ENCODE measurements at places on chromosomes 2 and 18.

GRCh38 chr2:105856581-105856980 is 111.9 kb downstream of the NCK2 start:
- DNase-seq = no peak

DNA sequence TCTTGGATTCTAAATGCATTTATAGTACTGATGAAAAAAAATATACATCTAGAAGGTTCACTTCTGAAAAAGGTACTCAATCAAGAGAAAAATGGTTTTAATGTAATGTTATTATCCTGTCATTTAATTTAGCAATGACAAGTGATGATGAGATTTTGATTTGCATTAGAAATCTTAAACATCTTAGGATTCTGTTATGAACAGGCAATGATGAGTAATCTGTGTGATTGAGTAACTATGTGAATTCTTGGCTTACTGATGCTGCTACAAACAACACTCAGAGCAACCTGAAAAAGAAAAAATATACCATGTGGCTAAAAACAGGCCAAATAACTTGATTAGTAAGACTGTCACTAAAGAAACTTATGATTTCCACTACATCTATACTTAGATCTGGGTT is 30.1 kb downstream of the RBKS start:
- DNase-seq = no peak

DNA sequence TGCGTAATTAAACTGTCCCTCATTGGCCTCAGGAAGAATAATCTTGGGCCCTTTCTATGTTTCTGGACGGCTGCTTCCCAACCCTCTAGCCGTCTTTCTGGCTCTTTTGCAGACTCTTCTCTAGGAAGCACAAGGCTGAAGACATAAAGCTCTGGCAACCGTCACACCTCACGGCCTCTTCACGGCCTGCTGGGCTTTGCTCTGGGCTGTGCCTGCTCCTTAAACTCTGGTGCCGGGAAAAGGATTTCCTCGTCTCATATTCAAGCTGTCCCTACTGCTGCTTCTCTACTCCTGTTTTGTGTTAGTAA is 36.0 kb upstream of the WIPF1 start:
- DNase-seq = no peak

DNA sequence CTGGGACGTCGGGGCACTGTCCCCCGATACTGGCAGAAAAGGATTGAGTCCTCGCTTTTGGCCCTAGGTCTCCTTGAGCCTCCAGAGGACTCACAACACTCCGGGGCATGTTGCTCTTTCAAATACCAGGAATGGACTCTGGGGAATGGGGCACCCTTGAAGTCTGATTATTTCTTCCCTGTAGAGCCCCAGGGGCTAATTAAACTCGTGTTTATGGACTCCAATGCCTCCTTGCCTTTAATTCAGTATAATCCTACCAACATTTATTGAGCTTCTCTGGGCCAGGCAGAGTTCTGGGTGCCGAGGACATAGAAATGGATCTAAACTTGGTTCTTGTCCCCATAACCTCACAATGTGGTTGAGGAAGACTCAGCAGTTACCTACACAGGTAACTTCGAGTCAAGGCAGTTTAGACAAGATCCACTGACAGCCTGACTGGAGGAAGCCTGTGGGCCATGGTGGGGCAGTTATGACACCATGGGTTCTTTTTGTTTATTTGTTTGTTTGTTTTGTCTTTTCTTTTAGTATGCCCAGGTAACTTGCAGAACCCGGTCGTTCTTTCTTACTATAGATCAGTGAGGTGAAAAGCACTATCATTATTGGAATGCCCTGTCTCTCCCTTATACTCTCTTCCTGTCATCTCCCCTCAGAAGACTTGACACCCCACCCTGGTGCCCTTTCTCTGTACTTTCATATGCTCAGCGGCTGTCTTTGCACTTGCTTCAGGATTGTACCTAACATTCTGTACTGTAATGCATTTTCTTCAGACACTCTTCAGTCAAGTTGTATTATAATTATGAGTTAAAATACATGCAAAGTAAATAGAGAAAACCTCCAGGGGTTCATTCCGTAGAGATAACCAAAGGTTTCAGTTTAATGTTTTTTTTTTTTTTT is 3.2 kb downstream of the CFLAR start:
- peak; percentile 68 for DNase-seq

DNA sequence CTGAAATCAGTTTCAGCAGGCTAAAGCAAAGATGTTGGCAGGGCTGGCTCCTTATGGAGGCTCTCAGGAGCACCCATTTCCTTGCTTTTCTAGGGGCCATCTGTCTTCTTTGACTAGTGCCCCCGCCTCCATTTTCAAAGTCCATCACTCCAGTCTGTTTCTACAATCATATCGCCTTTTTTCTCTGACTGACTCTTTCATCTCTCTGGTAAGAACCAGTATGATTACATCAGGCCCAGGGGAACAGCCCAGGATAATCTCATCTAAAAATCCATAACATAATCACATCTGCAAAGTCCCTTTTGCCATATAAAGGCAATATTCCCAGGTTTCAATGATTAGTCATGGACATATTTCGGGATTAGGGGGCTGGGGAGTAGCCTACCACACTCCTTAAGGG is 57.0 kb downstream of the CUL3 start:
- DNase-seq = no peak

DNA sequence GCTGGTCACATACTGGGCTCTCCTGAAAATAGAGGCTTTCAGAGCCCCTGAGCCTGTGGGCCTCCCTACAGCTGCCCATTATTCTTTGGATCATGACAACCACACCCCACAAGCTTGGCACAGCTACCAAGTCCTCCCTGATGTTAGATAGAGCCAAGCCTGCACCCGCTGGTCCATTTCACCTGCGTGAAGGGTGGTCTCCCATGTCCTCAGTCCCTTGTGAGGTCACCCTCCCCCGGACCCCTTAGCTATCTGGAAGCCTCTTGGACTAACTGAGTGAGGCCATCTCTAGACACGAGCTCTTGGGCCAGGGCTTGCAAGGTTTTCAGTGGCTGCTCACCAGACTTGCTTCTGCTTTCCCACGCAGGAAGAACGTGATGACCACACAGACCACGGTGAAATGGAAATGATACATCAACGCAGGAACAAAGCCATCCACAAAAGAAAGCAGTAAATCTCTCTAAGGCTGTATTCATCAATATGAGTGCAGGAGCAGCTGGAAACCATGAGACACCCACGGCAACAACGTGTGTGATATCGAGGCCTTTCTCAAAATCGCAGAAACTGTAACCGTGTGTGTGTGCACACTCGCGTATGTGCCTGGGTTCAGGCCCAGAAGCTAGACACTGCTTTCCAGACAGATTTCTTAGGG is 10.1 kb upstream of the MAL start:
- DNase-seq = no peak

GRCh38 chr2:50953021-50953420 is 78.9 kb downstream of the NRXN1 start:
- DNase-seq = no peak

DNA sequence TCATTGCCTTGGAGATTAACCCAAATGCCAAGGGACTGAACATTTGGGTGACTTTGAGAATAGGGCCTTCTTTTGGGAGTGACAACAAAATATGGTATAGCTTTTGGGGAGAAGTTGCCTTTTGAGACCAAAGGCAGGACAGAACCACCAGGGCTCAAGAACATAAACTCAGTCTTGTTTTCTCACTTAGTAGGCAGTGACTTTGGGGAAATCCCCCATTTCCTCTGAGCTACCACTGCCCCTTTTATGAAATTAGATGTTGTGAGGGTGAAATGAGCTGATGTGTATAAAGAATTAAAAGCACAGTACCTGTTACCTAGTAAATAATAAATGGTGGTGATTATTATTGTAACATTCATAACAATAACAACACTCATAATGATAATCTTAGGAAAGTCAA is 36.5 kb downstream of the GPD2 start:
- DNase-seq = no peak

- no peak for DNase-seq
Measured at GRCh38 chr2:199228887-199229819, 228.6 kb downstream of the SATB2 start.

- DNase-seq = no peak
Measured at GRCh38 chr2:152042636-152043615, 55.9 kb downstream of the CACNB4 start.

DNA sequence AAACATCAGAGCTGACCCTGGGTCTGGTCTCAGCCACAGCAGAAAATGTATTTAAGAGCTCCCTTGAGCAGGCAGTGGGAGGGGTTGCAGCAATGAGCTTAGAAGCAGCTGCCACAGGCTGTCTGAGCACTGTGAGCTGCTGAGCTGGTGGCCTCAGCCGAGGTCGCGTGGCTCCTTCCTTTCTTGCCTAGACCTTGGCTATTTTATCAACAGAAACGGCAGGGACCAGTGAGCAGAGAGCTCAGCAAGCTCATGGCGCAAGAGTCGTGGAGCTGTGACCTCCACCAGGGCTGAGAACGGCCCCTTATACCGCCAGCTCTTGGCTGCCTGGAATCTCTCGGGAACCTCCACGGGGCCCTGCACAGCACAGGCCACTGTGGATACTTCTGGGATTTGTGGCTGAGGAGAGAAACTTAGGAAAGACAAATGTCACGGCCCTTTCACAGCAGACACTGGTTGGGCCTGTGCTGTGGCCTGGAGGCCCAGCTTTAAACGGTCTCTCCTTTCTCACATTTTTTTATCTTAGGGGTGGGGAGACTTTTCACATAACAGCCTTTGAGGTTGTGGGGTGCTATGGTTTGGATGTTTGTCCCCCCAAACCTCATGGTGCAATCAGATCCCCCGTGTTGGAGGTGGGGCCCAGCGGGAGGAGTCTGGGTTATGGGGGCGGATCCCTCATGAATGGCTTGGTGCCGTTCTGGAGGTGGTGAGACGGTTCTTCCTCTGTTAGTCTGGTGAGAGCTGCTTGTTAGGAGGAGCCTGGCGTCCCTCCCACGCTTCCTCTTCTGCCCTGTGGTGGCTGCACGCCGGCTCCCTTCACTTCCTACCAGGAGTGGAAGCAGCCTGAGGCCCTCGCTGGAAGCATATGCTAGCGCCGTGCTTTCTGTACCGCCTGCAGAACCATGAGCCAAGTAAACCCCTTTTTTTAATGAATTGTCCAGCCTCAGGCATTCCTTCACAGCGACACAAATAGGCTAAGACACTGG is 1.7 kb downstream of the ALLC start:
- no peak for DNase-seq

- no peak for DNase-seq
Measured at GRCh38 chr2:190664240-190664639, 15.4 kb downstream of the NAB1 start.

DNA sequence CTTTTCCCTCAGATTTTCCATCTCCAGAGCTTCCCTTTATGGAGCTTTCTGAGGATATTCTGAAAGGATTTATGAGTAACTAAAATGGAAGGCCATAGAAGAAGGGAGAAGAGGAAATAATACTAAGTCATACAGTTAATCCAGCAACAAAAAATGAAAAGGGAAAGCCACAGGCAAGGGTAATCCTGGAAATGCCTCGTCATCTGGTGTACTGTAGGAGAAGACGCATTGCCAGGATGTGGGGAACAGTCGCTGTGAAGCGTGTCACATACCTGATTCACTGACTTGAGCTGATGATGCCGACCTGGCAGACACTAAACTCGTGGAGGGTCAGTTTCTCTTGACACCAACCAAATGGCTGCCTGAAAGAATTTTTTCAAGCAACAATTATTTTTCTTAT is 34.7 kb upstream of the ALPP start:
- no peak for DNase-seq

- no peak for DNase-seq
Measured at GRCh38 chr2:118479020-118479419, 368.4 kb downstream of the EN1 start.

GRCh38 chr2:212713681-212714080 is 175.1 kb upstream of the ERBB4 start:
- no peak for DNase-seq

DNA sequence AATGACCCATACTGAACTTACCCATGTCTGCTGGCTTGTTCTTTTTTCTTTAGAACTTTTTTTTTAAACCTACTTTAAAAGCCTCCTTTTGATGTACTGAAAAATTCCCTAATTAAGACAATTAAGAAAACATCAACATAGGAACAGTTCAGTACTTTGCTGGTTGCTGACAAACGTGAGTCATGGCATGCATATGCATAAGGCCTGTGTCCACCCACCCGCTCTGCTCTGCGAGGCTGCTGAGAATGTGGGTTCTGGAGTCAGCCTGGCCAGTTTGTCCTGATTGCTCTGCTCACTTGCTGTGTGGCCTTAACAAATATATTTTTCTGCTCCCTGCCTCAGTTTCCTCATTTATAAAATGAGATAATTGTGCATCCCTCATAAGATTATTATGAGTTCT is 27.3 kb downstream of the LAMA3 start:
- DNase-seq = no peak

DNA sequence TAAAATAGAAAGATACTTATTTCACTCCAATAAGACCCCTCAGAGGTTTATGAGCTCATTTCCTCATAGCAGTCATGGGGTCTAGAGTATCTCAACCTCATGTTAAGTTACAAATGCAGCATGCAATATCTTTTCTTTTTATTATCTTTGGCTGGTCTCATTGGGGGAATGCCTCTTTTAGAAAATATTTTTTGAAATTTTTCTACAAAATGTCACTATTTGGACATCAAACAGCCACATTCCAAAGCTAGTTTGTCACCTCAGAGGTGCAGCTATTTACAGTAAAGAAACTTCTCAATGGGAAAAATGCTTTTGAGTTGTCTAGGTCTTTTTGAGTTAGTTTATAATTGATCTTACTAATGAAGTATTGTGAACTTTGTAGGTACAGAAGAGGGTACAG is 370.7 kb upstream of the LRATD1 start:
- no peak for DNase-seq

GRCh38 chr18:74714120-74714519 is 116.5 kb downstream of the ZNF407 start:
- no peak for DNase-seq

DNA sequence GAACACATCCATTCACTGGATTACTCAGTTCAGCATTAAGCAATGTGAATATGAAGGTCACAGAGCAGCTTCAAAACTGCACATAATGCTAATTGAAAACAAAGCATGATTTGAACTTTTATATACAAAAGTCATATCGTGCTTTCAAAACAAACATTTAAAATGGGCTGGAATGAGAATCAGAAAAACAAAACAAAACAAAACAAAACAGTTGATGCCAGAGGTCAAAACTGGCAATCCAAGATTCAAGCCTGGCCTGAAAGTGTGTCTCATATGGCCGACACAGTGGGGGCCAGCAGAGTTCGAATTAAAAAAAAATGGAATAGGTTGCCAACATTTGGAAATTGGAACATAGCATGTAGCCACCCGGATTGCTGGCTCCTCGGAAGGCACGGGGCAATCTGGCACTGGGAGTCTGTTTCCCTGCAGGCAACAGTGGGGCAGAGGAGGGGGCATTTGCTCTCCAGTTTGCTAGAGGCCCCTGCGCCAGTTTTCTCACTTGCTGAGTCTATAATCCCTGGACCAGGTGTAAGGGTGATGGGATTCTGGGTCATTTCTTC is 294.4 kb downstream of the ZNF521 start:
- no peak for DNase-seq

DNA sequence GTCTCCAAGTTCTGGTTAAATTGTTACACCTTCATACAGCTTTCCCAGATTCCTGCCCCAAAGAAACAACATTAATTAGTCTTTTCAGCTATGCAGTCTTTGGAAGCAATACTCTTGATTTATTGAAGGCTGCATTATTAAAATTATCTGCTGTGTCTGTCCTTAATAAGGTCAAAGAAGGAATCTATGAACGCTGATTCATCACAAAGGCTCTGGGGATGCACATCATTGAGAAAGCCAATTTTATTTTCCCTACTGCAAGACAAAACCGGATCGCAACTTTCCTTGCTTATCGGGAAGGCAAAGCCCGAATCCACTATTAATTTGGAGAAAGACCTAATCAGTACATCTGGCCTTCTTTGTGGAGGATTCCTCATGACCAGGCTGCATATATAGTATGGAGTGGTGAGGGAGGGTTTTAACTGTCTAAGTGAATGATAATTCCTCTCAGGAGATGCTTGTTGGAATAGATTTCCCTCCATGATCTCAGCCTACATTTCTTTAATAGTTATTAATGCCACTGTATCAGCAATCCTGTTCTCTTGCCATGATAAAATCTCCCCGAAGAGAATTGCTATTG is 224.6 kb downstream of the PIK3C3 start:
- no peak for DNase-seq
